Type B pancreatic cell (in vitro differentiated cells): ENCODE measurements at places on chromosomes 5 and 9. TPM values are rescaled to one million over a fixed set of nuclear protein-coding genes. Genes with fewer than 3 reads are reported as not detected.

DDX4 gene
- total RNA-seq: not detected in 2 replicates

NR2F1 gene
- 6.6 and 126 TPM in 2 replicates for total RNA-seq

SCGB3A1 gene
- total RNA-seq: not detected in 2 replicates

RNF224 gene
- 0.36 and 0.48 TPM in 2 replicates for total RNA-seq

TMEM171 gene
- total RNA-seq: 0.38 and 1.3 TPM in 2 replicates

GABBR2 gene
- 6.3 and 6.4 TPM in 2 replicates for total RNA-seq

NAIF1 gene
- total RNA-seq: 6.7 and 10.3 TPM in 2 replicates

DNA sequence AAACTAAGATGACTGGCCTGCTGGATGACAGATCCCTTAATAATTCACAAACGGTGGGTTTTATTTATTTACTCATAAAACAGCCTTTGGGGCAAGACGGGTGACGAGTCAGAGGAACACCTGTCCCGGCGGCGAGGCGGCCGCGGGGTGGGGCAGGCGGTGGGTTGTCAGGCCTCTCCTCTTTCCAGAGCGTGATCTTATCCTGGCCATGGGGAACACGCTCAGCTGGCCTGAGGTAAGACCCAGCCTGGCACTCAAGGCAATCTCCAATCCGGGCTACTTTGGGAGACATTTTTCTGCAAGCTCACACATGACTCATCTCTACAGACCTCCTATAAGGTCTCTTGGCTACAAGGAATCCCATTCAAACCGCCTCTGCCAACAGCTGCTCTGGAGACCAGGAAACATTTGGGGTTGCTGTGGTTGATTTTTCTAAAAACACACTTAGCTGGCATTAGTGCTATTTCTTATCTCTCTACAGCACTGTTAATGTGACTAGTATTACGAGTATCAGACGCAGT lies 6.3 kb downstream of the RAPGEF1 start:
- no peak for DNase-seq
- no peaks in the 10 kb centered on the region for H3K27me3 ChIP-seq
- peak overlapping the region; percentile 64 for H3K27ac ChIP-seq
- H3K36me3 ChIP-seq: peaks cover 9% of the 10 kb centered on the region

- H3K36me3 ChIP-seq: no peaks in the 10 kb centered on the region
- DNase-seq: no peak
- H3K4me1 ChIP-seq: peaks cover 6% of the 10 kb centered on the region
- H3K27me3 ChIP-seq: no peaks in the 10 kb centered on the region
These were observed 195.8 kb upstream of the CDH6 start for GRCh38 chr5:30997681-30998080.

DNA sequence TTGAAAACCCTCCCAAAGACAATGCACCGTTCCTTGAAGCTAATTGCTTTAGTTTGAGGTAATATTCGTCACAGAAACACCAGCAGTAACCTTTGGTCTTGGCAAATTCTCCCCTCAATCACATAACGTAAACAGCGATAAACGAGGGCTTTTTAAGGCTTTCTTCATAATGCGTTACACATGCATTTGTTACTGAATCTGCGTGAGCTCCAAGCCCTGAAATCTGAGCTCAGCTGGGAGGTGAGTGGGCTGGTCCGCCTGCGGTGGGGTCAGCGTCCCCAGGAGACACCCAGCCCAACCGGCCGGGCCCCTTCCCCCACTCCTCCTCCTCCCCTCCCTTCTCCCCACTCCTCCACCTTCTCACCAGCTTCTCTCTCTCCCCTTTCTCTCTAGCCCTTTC lies 91.1 kb downstream of the BARX1 start:
- peak overlapping the region; percentile 27 for H3K4me3 ChIP-seq
- H3K4me1 ChIP-seq: peaks cover 13% of the 10 kb centered on the region
- H3K27me3 ChIP-seq: peaks cover 5% of the 10 kb centered on the region
- H3K27ac ChIP-seq: peak overlapping the region; percentile 10
- no peak for DNase-seq

DNA sequence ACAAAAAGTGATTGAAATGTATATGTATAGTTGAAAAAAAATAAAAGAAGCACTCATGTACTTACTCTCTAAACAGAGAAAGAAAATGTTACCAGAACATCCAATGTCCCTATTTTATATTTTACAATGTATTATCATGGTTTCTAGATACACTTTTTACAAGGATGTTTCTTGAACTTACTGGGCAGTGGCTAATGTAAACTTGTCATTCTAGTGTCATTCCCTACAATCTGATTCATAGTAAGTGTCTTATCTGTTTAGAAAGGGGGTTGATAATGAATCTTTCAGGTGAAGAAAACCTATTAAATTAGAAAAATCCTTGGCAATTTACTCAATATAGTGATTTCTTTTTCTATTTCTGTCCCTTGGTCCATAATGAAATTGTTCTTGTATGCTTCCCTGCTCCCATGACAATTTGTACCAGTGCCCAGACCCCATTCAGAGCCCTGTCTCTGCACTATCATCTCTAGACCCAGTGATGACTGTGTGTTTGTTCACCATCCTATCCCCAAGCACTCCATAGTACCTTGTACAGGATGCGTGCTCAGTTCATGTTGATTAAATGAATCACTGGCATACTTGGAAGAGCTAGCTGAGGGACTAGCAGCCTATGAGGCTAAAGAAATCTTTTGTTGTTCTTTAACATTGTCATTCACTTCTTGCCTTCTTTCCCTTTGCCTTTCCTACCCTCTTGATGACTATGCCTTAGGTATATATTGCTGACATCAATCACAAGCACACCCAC lies 101.2 kb downstream of the HMHB1 start:
- peaks cover 19% of the 10 kb centered on the region for H3K4me1 ChIP-seq
- no peak for DNase-seq
- peaks cover 6% of the 10 kb centered on the region for H3K27me3 ChIP-seq
- no peak overlapping the region for H3K27ac ChIP-seq

DNA sequence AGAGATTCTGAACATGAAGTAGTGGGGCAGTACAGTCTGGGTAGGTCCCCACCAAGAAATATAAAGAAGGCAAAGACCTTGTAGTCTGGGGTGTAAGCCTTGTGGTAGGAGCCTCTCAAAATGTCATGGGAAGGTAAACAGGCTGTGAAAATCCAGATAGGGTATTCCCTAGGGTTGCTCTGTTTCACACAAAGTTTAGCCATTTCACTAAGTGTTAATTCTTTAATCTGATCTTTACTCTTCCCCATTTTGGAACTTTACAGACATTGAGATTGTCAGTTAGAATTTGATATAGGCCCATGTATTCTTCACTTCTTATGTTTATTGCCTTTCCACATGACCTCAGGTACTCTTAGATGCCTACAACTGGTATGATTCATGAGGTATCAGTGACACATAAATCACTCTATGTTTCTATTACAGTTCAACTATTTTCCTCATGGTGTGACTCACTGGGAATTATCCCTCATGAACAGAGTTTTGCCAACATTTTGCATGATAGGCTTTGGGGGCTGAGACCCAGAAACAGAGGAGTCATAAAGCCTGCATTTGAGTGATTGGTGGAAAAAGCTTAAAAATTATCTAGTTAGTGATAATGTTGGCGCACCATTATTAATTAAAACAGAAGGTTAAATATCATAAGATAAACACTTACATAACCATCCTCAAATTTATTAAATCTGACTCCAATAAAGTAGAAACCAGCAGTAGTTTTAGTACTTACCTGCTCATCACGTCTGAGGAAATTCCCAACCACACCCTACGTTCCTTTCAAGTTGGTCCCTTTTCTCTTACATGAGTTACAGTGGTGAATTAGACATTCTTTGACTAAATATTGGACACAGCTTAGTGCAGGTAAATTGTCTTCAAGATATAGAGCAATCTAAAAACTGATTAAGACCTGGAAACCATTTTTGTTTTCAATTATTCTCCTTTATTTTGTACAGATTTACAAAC lies 399.8 kb upstream of the MEF2C start:
- H3K4me1 ChIP-seq: peaks cover 22% of the 10 kb centered on the region
- H3K27me3 ChIP-seq: no peaks in the 10 kb centered on the region
- H3K36me3 ChIP-seq: no peaks in the 10 kb centered on the region
- no peak overlapping the region for H3K27ac ChIP-seq
- no peak for DNase-seq

DNA sequence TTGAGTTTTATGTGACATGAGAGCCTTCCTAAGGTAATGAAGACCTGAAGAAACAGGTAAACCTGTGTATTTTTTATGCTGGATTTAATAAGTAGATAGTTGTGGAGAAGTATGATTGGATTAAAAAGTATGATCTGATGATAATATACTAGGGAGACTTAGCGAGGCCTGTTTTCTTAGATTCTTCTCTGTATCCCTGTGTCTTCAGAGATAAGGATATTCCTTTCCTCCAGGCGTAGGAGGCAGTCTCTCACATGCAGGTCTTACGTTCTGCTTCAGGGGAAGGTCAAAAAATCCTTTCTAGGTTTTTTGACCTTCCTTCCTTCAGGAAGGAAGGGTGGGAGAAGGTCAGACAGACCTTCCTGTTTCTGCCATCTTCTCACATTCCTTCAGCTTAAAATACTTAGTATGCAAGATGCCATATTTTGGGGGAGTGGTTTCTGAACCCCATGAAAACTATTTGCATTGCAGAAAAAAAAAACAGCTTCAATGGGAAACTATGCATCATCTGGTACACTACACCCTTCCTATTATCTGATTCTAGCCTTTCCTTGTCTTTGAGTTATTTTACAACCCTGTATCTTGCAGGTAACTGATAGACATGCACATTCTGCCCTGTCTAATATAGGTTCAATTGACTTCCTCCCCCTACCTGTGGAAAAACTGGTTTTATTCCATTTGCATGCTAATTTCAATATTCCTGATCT lies 57.3 kb upstream of the ZNF608 start:
- H3K4me3 ChIP-seq: no peak overlapping the region
- peaks cover 16% of the 10 kb centered on the region for H3K4me1 ChIP-seq
- DNase-seq: no peak
- no peak overlapping the region for H3K27ac ChIP-seq
- no peaks in the 10 kb centered on the region for H3K36me3 ChIP-seq
